ENCODE measurements at places on chromosomes 16 and 17. TPM values are rescaled to one million over a fixed set of nuclear protein-coding genes. Genes with fewer than 3 reads are reported as not detected.

Gene ZNF385C
- total RNA-seq, result 1.6 TPM

Gene MRPS7
- 41.5 TPM for total RNA-seq

Gene TMEM114
- total RNA-seq, result not detected

Gene SLC47A1
- total RNA-seq, result 11.1 TPM

Gene CACNB1
- 149 TPM for total RNA-seq

Gene MXRA7
- 75.2 TPM for total RNA-seq

All from upper lobe of left lung (tissue), 6 donors.